ENCODE measurements at places on chromosomes 5 and 9. TPM values are rescaled to one million over a fixed set of nuclear protein-coding genes. Genes with fewer than 3 reads are reported as not detected.

Gene BSPRY
- 0.81 TPM for polyA plus RNA-seq

Gene PCDHB8
- polyA plus RNA-seq = not detected

DNA sequence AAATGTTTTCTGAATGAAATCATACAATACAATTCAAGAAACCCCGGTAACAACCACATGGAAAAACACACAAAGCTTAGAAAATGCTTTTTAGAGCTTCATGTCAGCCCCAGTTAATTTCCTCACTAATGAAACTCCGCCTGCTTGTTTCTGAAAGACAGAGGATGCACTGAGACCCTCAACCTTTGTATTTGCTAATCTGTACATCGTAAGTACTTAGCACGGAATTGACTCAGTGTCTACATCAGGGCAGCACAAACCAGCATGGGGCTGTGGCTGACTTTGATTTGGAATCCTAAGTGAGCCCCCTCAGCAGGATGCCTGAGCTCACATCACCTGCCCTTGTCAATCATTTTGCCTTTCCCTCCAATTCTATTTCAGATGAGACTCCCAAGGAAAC lies 499.1 kb upstream of the MPDZ start:
- no peak overlapping the region for H3K4me3 ChIP-seq
- no peaks in the 10 kb centered on the region for H3K4me1 ChIP-seq
- no peaks in the 10 kb centered on the region for H3K36me3 ChIP-seq
- no peak for DNase-seq
- no peaks in the 10 kb centered on the region for H3K27me3 ChIP-seq
- H3K27ac ChIP-seq = no peak overlapping the region

DNA sequence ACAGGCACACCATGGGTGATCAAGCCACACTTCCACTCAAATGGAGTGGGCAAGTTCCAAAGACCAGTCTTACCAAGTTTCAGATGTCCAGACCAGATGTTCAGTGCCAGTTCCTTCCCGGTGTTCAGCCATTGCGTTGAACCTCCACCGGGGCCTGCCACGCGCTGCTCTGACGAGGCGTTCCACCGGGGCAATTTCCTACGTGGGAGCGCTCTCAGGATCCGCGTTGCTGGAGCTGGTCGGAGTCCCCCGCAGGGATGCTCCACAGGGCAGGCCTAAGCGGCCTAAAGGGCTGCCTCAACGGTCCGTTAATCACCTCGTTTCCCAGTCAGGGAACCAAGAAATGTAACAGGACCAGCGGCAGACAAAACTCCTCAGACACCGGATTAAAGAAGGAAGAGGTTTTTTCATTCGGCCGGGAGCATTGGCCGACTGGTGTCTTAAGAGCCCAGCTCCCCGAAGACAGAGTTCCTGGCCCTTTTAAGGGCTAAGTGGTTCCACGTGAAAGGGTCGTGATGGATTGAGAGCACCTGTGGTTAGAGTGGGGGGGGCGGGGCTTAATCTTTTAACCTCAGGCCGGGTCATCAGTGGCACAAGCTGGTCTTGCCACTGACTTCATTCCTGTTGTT lies 35.7 kb upstream of the PPP1R26 start:
- no peak overlapping the region for H3K27ac ChIP-seq
- no peaks in the 10 kb centered on the region for H3K36me3 ChIP-seq
- DNase-seq = no peak
- H3K4me1 ChIP-seq = no peaks in the 10 kb centered on the region
- H3K27me3 ChIP-seq = no peaks in the 10 kb centered on the region
- H3K4me3 ChIP-seq = no peak overlapping the region

DNA sequence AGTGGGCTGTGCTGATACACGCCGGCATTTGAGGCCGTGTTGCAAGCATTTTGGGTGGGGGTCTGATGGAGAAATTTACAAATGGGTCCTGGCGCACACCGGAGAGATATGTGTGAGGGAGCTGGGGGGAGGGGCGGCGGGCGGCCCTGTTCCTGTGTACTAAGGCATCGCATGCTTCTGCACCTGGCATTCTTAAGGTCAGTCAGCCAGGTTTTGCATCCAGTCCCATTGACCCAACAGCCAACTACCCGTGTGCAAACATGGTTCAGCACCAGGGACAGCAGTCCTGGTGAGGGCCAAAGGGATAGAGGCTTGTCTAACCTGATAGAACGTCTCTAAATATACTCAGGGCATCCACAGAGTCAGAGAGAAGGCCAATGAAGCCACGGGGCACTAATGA lies 839 bp downstream of the GABRG2 start:
- peak; percentile 34 for DNase-seq
- no peak overlapping the region for H3K27ac ChIP-seq
- no peak overlapping the region for H3K4me3 ChIP-seq
- no peaks in the 10 kb centered on the region for H3K4me1 ChIP-seq

GRCh38 chr5:96344678-96345577 lies 88.1 kb downstream of the PCSK1 start:
- H3K27ac ChIP-seq = no peak overlapping the region
- H3K27me3 ChIP-seq = no peaks in the 10 kb centered on the region
- H3K4me3 ChIP-seq = no peak overlapping the region

DNA sequence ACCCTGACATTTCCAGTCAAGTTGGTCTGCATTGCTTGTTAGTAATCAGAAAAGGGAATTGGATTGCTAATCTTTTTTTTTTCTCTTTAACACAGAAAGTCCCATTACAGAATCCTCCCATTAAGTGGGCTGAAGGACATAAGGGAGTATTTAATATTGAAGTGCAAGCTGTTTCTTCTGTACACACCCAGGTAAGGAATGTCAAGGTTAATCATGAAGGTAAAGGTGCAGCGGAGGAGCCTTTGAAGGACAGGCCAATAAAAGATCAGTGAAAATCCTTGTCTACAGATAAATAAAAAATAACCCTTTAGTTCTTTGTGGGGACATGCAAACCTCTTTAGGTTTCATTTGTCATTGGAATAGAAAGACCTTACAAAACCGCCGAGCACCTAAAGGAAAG lies 161.4 kb downstream of the DOCK8 start:
- no peak overlapping the region for H3K4me3 ChIP-seq
- no peak for DNase-seq
- H3K36me3 ChIP-seq = peaks cover 18% of the 10 kb centered on the region

DNA sequence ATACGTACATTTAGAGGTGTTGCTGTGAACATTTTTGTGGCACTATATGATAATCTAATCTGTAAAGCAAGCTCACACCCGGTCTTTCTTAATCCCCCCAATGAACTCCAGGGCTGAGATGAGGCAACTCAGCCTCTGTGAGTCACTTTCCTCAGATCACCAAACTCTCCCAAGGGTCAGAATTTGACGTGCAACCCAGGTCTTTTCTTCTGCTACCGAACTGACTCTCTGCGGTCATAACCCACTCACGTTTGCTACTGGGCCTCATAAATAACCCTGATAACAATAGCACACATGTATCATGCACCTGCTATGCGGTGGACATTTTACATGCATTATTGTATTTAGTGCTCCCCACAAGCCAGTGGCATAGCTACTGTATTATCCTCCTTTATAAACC lies 153.1 kb downstream of the DROSHA start:
- no peak overlapping the region for H3K4me3 ChIP-seq
- H3K36me3 ChIP-seq = no peaks in the 10 kb centered on the region

Data from liver (tissue), 10 donors.